DMS 273 treated with DMSO at 0.1 percent for 48 hours (cell line): ENCODE measurements at places on chromosomes 3 and 15.

DNA sequence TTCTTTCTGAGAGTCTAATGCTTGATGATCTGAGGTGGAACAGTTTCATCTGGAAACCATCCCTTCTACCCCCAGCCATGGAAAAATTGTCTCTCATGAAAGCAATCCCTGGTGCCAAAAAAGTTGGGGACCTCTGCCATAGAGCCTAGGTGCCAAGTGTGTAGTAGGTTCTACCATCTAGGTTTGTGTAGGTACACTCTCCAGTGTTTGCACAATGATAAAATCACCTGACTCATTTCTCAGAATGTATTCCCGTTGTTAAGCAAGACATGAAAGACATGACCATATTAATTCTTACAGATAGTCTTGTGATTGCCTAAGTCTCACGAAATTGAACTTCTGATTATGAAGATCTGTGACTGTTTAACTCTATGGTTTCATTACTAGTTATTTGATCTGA is 68.6 kb downstream of the KAT2B start:
- DNase-seq: no peak

GRCh38 chr15:75349851-75350588 is 3.2 kb downstream of the NEIL1 start:
- DNase-seq: no peak

GRCh38 chr3:117118604-117119003 is 409.0 kb downstream of the TUSC7 start:
- no peak for DNase-seq

- no peak for DNase-seq
Observed at GRCh38 chr3:52454250-52454937, 553 bp upstream of the TNNC1 start.

GRCh38 chr3:53218131-53218530 is 37.7 kb downstream of the TKT start:
- DNase-seq: no peak

DNA sequence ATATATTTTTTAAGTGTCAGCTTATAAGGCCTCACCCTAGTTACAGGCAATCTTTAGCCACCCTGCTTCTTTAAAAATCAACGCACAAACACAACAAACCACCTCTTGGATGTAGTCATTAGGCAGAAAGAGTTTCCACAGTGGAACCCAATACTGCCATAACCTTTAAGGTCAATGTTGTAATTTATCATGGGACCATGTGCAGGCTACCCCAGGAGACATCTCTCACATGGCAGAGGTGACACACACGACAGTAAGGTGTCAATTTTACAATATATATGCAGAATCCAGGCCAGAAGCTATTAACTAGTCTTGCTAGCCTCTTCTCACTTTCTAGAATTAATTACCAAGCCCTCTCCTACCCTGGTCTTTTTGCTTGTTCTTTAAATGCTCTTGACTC is 336.5 kb downstream of the MAGI1 start:
- DNase-seq: no peak

- DNase-seq: no peak
Observed at GRCh38 chr3:125957674-125958510, 11.1 kb upstream of the ROPN1B start.

- DNase-seq: no peak
Observed at GRCh38 chr3:37243820-37244748, 69.7 kb upstream of the LRRFIP2 start.

DNA sequence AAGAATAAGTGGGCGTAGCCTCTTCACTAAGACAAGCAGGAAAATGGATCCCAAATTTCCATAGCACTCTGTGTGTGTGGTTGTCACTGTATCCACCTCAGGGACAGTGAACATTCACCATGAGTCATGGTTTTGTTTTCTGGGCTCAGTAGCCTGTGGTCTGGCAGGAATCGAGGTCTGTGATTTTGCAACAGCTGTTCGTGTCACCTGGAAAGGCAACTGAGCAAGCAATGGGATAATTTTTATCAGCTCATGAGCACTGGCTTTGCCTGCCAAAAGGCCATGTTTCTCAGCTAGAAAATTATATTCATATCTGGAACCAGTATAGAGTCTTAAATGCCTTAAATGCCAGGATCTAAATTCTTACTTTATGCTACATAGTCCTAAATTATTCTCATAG is 60.9 kb downstream of the STRIT1 start:
- DNase-seq: peak; percentile 6

- no peak for DNase-seq
Observed at GRCh38 chr15:88187195-88187594, 69.3 kb downstream of the NTRK3 start.

DNA sequence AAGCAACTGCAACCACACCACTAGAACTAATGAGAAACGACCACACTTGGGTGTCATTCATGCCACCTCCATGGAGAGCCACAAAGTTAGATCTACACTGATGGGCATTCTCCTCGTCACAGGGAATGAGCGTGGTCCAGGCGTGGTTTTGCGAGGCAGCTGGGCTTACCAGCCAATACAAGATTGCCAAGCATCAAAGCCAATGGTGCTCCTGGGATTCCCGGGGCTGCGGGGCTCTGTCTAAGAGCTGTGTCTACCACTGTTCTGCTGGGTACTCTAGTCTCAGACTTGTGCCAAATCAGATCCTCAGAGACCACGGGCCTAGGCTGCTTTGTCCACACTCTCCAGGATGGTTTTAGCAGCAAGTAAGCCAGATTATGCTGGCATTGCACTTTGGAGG is 43.8 kb downstream of the RAB6B start:
- no peak for DNase-seq

DNA sequence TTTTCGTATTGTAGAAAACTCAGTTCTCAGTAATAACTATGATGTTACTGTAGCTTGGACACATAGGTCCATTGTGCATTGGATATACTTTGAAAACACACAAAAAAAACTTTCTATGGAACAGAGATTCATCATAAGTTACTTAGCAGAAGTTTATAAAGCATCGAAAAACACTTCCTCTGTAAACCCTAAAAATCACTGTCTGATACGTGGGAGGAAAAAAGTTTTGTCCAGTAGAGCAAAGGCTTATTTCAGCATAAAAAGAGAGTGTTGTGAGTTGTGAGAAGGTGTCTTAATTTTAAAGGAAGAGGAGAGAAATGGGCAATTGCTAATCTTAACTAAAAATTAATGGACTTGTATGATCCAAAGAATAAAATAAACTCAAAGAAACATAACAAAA is 64.8 kb downstream of the OSTN start:
- no peak for DNase-seq

- no peak for DNase-seq
Observed at GRCh38 chr15:63107895-63108546, 13.6 kb upstream of the LACTB start.
